NCI-H524 (cell line): ENCODE measurements at places on chromosomes 3 and 15.
A peak's percentile ranks its signal among the peaks of the same experiment; 100 is the strongest.

DNA sequence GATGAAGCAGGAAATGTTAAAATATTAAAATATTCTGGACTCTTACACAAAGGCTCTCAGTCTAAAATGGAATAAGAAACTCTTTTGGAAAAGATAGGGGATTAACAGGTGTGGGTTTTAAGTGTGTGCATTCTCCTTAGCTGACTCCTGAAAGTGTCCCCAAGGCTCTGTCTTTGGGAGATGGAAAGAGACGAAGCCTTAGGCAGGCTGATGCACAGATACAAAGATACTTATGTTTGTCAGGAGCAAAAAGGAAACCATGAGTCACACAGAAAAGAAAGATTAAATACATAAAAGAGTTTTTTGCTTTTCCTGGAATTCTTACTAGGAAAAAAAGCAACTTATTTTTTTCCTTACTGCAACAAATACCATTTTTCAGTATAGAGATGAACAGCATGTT, 23.8 kb upstream of the ABI3BP start:
- no peak for DNase-seq

GRCh38 chr15:71116366-71116765, 1.1 kb downstream of the THSD4 start:
- DNase-seq = no peak

DNA sequence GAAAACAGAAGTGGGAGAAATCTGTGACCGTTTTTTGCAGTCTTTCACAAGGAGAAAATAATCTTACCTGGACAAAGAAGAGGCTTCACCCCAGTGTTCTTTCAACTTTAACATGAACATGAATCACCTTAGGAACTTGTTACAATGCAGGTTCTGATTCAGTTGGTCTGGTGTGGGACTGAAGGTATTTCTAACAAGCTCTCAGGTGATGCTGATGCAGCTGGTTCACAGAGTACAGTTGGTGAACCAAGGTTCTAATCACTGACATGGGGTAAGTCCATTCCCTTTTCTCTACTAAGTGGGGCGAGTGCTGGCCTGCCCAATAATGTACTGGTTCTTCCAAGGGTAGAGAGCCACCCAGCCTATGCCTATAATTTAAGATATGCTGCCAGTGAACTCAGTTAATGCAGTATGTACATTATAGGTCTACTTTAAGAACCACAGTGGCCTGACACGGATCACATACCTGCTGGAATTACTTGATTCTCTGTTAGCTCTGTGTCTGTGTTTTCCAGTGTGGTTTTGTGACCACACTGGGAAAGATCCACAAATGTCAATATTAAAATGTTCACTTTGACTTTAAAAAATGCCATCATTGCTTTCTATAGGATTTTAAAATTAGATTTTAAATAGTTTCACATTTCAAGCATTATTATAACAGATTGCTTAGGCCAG, 304.1 kb downstream of the ZNF621 start:
- DNase-seq = no peak

DNA sequence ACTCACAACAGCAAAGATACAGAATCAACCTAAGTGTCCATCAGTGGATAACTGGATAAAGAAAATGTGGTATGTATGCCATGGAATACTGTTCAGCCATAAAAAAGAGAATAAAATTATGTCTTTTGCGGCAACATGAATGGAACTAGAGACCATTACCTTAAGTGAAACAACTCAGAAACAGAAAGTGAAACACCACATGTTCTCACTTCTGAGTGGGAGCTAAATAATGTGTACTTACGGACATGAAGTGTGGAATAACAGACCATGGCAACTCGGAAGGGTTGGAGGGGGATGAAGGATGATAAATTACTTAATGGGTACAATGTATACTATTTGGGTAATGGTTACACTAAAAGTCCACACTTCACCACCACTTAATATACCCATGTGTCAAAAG, 600.6 kb downstream of the MAGI1 start:
- no peak for DNase-seq

DNA sequence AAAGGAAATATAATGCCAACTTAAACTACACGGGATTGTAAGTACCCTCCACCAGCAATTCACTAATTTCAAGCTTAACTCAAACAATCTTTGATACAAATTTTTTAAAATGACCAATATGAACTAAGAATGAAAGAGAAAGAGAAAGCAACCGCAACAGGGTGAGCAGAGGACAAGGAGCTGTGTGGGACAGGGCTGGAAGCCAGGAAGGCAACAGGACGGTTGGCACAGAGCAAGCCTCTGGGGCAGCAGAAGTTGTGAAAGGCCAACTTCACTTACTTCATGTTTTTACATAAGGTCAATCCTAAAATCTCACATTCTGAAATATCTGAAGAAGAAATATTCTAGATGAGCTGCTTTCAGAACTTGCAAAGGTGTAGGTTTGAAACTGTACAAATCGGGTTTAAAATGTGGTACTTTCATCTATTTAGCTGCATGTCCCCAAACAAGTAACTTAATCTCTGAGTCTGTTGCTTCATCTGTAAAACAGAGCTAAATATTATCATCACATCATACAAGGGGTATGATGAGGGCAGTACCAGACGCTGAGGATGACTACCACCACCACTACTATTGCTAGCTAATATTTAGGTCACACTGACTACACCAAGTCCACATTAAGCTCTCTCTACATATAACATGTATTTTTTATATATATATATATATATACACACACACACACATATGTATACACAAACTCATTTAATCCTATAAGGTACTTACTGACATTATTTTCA, 101.7 kb downstream of the IGSF11 start:
- DNase-seq = no peak

DNA sequence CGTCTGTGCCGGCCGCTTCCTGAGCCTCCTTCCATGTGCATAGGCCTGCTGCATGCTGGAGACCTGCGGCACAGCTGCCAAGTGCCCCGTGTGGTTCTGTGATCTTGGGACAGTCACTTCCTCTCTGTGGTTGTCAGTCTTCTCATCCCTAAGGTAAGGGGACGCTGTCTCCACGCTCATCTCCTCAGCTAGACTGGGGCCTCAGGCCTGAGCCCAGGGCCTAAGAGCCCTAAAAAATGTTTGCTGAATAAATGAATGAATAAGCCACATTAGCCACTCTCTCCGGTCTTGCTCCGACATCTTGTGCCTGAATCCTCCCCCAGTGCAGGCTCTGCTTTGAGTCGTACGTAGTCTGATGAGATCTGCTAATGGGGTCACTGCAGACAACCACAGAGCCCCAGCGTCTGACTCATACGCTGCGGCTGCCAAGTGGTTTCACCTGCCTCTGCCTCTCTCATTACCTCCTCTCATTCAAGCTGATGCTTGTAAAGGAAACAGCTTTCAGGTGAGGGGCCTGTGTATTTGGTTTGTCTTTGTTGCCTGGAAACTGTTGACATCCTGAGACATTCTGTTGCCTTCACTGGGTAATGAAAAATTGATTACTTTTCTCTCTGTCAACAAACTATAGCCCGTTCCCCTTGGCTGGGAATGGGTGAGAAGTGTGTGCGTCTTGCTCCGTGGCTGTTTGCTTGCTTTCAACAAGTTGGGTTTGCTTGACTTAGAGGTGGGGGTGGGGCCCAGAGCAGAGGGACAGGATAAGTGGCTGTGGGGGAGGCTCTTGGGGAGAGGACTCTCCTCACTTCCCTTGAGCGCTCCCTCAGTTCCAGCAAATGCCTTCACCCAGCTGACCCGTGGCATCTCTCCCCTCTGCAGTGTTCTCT, 15.9 kb downstream of the RPLP1 start:
- no peak for DNase-seq

DNA sequence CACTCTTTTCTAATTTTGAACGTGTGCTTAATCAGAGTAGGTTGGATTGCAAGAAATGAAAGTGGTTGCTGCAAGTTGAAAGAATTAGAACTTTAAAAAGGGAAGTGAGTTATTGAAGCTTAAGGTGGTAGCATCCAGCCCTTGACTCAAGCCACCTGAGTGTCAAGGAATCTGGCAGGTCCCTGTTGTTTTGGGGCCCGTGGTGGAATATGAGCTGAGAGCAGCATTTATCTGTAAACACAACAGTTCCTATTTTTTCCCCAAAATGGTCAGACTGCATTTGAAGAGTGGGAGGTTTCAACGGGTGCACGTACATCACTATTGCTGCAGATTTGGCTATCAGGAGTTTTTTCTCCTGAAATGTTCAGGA, 1.7 kb downstream of the ITPR1 start:
- DNase-seq = no peak

DNA sequence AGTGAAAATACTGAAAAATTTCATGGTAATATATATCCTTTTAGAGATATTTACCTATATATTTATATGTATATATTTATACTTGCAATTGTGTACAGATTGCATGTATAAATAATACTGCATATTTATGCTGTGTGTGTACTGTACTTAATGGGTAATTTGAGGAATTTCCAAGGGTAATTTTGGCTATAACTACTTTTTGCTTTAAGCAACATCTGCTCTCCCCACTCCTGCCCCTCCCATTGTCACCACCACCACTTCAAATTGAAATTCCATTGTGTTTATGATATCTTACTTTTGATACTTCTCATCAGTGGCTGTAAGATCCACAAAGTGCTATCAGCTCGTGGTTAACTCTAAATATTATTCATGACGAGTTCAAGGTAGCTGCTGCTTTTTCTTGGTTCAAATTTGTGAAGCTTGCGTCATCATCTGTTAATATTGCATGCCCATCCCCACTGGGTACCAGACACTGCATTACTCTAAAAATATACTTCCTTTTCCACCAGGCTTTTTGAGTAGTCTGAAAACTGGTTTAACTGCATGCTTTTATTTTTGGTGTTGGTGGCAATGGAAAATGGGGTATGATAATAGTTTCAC, 91.7 kb upstream of the MITF start:
- no peak for DNase-seq

GRCh38 chr15:97126553-97127233, 796.2 kb downstream of the NR2F2 start:
- no peak for DNase-seq

- no peak for DNase-seq
These were observed 128.2 kb downstream of the ZNF621 start for GRCh38 chr3:40653001-40653400.

- no peak for DNase-seq
These were observed 268.2 kb downstream of the LSAMP start for GRCh38 chr3:116176974-116177555.

- no peak for DNase-seq
These were observed 77.5 kb upstream of the PRR23C start for GRCh38 chr3:139122221-139122581.

DNA sequence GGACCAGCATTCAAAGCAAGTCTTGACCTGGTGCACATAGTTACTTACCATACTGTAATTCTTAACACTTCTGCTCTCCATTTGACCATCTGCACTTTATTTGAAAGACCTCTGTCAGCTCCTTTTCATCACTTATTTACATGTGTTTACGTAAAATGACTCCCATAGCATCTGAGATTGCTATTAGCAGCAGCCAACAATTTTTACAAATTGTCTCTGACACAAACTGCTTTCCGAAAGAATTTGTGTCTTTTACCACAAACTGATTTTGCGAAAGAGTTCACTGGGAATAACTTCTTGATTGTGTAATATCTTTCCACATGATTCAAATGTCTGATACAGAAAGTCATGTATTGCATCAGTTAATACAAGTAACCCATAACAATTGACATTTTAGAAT, 144.1 kb upstream of the PEX5L start:
- no peak for DNase-seq

- peak; percentile 49 for DNase-seq
These were observed at the start of gene MINAR1 for GRCh38 chr15:79431636-79432344. Gene MINAR1 (plus strand): TSS chr15:79432336. CDS start chr15:79456148, 23,812 bp downstream.

GRCh38 chr3:53030619-53031449, 15.0 kb downstream of the SFMBT1 start:
- DNase-seq = no peak

GRCh38 chr3:50296721-50297383, 2.4 kb downstream of the HYAL3 start:
- no peak for DNase-seq

GRCh38 chr3:160490166-160490565, 40.6 kb upstream of the TRIM59 start:
- DNase-seq = no peak

GRCh38 chr3:13152826-13153710, 79.8 kb upstream of the IQSEC1 start:
- DNase-seq = no peak

- no peak for DNase-seq
These were observed 459.5 kb downstream of the FOXP1 start for GRCh38 chr3:71124048-71124447.

DNA sequence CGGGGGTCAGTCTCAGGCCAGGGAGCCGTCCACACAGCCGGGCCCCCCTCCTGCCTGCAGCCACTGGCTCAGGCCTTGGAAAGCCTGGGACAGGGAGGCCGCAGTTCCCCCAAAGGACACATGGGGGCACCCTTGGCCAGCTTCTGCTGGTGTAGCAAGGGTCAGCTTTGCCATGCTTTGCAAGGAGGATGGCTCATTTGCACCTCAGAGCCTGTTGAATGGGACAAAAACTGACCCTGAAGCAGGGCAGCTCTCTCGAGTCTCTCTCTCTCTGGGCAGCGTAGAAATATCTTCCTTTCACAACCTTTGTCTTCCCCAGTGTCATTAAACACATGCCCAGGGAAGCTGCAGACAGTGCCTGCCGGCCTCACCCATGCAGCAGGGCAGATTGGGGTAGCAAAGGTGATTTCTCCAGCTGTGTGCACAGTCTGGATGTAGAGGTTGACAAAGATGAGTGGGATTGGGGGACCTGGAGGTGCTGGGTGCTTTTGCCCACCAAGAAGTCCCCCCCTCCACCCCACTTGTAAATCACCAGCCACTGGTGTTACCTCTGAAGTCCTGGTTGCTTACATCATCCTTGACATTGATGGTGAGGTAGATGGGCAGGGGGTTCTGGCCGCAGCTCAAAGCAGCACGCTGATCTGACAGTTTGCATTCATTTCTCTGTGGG, 17.4 kb upstream of the EHD4 start:
- peak; percentile 50 for DNase-seq

GRCh38 chr3:42667096-42667522, 13.6 kb downstream of the ZBTB47 start:
- no peak for DNase-seq
